ENCODE measurements at places on chromosomes 12 and 14.
A peak's percentile ranks its signal among the peaks of the same experiment; 100 is the strongest.

- DNase-seq = no peak
These were observed 163.2 kb downstream of the PAX9 start for GRCh38 chr14:36824854-36825253.

DNA sequence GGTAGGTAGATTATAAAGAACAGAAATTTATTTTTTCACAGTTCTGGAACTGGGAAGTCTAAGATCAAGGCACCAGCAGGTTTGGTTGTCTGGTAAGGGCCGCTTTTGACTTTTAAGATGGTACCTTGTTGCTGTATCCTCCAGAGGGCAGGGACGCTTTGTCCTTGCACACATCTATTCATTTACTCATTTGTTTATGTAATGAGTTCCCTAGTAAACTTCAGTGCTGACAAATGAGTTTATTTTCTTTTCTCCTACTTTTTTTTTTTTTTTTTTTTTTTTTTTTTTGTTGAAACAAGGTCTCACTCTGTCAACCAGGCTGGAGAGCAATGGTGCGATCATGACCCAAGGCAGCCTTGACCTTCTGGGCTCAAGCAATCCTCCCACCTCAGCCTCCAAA lies 195.7 kb downstream of the FBXL14 start:
- peak; percentile 21 for DNase-seq

DNA sequence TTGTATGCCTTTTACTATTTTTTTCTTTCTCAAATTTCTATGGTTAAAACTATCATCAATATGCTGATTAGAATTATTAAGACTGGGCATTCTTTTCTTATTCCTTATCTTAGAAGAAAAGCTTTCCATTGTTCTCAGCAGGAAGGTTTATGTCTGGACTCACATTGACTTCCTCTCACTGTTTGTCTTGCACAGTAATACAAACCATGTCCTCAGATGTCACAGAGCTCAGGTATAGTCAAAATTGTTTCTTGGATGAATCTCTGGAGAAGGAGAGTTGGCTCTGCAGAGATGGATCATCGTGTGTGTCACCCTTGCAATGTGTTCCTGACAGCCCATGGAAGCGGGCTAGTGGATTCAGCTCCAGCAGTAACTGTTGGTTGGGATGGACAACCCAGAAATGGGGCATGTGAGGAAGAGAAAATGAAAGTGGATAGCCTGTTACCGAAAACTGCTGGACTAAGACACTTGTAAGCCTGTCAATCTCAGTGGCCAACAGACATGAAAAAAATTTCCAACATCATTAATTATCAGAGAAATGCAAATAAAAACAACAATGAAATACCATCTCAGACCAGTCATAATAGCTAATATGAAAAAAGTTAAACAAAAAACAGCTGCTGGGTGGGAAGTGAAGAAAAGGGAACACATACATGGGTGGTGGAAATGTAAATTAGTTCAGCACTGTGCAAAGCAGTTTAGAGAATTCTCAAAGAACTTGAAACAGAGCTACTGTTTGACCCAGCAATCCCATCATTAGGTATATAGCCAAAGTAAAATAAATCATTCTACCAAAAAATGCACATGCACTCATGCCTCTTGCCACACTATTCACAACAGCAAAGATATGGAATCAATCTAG lies 967.8 kb downstream of the TMEM121 start:
- DNase-seq = no peak

- DNase-seq = no peak
These were observed 40.1 kb upstream of the YAF2 start for GRCh38 chr12:42278128-42278510.

GRCh38 chr12:52690351-52691075 lies 10.3 kb upstream of the KRT1 start:
- peak; percentile 40 for DNase-seq

DNA sequence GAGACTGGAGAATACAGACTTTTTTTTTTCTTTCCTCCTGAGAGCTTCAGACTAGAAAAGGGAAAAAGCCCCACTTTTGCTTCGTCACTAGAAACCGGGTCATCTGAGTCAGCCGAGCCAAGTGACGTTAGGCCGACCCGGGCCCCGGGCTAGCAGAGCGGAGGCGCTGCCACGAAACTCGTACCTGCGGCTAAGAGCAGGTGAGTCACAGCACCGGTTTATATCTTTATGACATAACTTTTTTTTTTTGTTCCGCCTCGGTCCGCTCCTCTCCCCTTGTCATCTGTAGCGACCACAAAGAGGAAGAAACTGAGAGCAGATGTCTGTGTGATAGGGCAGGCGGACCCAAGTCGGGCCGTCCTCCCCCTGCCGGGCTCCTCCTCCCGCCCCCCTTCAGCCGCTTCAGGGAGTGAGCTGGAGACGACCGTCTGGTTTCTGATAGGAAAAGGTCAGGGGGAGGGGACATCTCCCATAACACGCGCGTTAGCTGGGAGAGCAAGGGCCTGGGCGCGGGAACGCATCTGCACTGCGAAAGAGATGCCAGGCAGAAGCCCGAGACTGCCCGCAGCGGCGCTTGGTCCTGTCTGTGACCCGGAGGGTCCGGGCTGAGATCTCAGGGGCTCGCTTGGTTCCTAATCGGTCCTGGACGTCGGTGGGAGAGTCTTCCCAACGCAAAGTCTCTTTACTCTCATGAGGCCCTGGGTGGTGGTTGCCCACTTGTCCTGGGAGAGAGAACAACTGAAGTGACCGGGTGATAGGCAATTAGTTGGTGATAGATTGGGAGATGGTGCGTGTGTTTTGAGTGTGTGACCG lies 586 bp downstream of the TTC6 start:
- DNase-seq = peak; percentile 76

DNA sequence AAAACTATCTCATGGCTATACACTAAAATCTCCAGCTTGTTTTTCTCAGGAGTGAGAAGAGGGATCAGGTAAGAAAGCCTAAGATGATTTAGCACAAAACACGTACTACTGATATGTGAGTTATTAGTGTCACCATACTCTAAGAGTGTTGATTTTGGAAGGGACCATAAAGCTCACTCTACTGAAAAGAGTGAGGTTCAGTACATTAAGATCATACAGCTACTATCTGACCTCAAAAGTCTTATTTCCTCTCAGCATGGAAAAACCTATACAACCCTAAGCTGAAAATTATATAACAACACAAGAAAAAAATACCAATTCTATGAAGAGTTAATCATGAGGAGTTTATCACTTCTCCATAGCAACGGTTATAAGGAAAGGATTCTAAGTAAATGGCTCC lies 19.5 kb downstream of the SNW1 start:
- DNase-seq = no peak

- DNase-seq = no peak
These were observed 14.3 kb downstream of the AGAP2 start for GRCh38 chr12:57724003-57724935.

DNA sequence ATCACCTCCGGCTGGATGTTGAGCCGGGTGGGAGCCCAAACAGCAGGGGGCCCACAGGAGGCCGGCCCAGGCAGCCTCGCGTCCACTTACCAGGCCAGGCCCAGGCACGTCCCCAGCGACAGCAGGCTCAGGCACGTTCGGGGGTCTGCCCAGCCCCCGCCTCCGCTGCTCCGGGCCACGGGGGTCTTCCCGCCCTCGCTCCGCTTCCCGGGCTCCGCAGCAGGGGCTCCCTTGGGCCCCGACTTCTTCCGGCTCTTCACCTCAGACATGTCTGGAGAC lies 216 bp downstream of the IKBIP start:
- DNase-seq = no peak

GRCh38 chr12:87596636-87597035 lies 432.6 kb downstream of the C12orf50 start:
- no peak for DNase-seq

DNA sequence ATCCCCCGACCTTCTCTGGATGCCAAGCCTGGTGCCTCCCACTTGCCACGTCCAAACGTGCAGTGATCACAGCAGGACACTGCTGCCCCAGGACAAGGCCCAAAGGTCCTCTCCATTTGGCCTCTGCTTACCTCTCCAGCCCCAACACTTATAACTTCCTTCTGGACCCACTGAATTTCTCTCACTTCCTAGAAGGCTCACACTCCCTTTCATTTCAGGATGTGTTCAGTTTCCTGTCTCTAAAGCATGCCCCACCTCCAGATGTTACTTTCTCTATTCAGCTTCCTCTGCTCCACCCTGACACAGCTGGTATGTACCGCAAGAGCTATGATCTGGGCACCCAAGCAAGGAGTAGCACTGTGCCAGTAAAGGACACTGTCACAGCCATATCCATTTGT lies 33.0 kb downstream of the CDKL1 start:
- no peak for DNase-seq

GRCh38 chr12:25995906-25996305 lies 37.4 kb downstream of the RASSF8 start:
- DNase-seq = no peak

- DNase-seq = no peak
These were observed 141.8 kb downstream of the ZFP36L1 start for GRCh38 chr14:68651075-68651474.

DNA sequence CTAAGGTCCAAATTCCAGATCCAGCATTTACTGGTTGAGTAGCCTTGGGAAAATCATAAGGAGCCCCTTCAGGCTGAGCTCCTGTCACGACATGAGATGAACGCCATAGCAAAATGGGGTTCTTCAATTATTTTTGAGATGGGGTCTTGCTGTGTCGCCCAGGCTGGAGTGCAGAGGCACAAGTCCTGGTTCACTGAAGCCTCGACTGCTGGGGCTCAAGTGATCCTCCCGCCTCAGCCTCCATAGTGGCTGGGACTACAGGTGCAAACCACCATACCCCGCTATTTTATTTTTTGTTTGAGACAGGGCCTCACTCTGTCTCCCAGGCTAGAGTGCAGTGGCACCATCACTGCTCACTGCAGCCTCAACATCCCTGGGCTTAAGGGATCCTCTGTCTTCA lies 25.7 kb upstream of the GPR68 start:
- no peak for DNase-seq

GRCh38 chr12:6430124-6430989 lies 14.4 kb upstream of the CD27 start:
- DNase-seq = no peak

GRCh38 chr12:25366122-25366521 lies 115.4 kb upstream of the KRAS start:
- no peak for DNase-seq

DNA sequence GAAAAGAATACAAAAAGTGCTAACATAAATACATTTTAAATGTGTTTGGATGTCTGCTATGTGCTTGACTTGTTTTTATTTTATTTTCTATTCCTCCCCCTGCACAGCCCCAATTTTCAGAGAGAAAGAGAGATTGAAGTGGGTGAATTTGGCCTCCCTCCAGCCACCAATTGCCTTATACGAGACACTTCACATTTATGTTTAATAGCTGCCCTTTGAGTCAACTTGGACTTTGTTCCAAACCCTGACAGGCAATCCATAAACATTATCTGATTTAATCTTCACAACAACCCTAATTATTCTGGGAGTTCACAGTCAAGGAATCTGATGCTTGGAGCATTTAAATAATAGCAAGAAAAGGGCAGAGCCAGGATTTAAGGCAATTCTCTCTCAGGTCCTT lies 161.7 kb downstream of the SLC15A4 start:
- no peak for DNase-seq

DNA sequence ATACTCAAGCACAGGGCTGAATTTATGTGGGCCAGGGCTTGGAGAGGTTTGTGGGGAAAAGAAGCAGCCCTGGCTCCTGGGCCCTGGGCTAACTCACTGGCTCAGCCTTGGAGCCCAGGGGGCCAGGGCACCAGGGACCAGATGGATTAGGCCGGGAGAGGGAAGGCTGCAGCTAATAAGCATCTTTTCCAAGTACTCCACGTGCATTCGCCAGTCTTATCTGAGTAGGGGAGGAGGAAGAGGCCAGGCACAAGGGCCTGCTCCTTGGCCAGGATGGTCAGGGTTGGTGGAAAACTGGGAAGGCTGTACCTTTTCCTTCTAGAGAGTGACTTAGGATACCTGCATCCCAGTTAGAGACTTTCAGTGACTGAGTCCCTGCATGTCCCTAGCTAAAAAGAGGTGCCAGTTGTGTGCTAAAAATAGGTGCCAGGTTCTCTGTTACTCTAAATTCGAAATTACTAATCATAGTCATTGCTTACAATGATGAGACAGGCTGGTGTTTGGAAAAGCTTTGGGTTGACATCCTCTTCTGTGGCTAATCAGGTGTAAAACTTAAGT lies 1.3 kb downstream of the GLRX5 start:
- no peak for DNase-seq
